ENCODE measurements at places on chromosomes 2 and 18. TPM values are rescaled to one million over a fixed set of nuclear protein-coding genes. Genes with fewer than 3 reads are reported as not detected.

RIT2 gene
- total RNA-seq = not detected

LHCGR gene
- total RNA-seq = not detected

LIPG gene
- total RNA-seq = 0.88 TPM

LRATD1 gene
- total RNA-seq = not detected

AAK1 gene
- total RNA-seq = 89.2 TPM

SIX3 gene
- not detected for total RNA-seq

SERPINB11 gene
- total RNA-seq = not detected

UGGT1 gene
- 65.2 TPM for total RNA-seq

RGPD4 gene
- total RNA-seq = not detected

RAX gene
- not detected for total RNA-seq

GRCh38 chr2:215452725-215453124 is 16.9 kb upstream of the FN1 start:
- H3K36me3 ChIP-seq = no peaks in the 10 kb centered on the region
- H3K27me3 ChIP-seq = peaks cover 24% of the 10 kb centered on the region
- no peak overlapping the region for H3K4me3 ChIP-seq
- H3K27ac ChIP-seq = no peak overlapping the region

- H3K4me3 ChIP-seq = no peak overlapping the region
- H3K36me3 ChIP-seq = peaks cover 53% of the 10 kb centered on the region
- H3K4me1 ChIP-seq = peaks cover 49% of the 10 kb centered on the region
- no peak for DNase-seq
- H3K27ac ChIP-seq = peak overlapping the region; percentile 0
- H3K27me3 ChIP-seq = no peaks in the 10 kb centered on the region
These were observed 127.9 kb downstream of the ANKRD44 start for GRCh38 chr2:197182668-197183067.

- no peaks in the 10 kb centered on the region for H3K4me1 ChIP-seq
- H3K27ac ChIP-seq = no peak overlapping the region
- DNase-seq = no peak
- peaks cover 22% of the 10 kb centered on the region for H3K27me3 ChIP-seq
- no peak overlapping the region for H3K4me3 ChIP-seq
These were observed 12.7 kb upstream of the DES start for GRCh38 chr2:219405451-219405850.

DNA sequence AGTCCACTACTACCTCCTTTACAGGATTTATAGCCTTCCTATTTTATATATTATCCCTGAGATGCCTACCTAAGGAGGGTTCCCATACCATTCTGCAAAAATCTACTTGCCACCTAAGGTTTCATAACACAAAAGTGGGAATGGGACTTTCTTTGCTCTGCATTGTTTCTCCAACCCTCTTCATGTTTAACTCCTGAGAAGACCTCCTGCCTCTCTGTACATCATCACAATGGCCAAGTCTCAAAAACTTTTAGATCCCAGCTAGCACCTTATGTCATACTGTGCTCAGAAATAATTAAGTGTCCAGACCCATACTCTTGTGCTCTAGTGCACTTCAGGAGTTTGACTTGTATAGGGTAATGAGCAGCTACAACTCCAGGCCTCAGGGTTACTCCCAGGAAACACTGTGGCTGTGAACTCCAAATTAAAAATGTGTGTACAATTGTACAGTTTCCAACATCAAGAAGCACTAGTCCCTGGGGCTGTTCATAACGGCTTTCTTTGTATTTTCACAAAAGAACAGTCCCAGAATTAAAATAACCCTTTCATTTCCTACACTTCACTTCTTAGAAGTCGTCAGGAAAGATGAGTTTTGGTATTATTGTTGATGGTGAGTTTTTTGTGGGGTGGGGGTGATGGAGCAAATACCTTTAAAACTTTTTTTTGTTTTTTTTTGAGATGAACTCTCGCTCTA is 39.4 kb downstream of the METAP1D start:
- no peak overlapping the region for H3K4me3 ChIP-seq
- H3K27ac ChIP-seq = no peak overlapping the region

GRCh38 chr2:29014331-29014730 is 33.2 kb downstream of the TOGARAM2 start:
- H3K4me1 ChIP-seq = peaks cover 65% of the 10 kb centered on the region
- no peak for DNase-seq
- peaks cover 2% of the 10 kb centered on the region for H3K36me3 ChIP-seq
- H3K27ac ChIP-seq = peak overlapping the region; percentile 99
- H3K27me3 ChIP-seq = peaks cover 2% of the 10 kb centered on the region

DNA sequence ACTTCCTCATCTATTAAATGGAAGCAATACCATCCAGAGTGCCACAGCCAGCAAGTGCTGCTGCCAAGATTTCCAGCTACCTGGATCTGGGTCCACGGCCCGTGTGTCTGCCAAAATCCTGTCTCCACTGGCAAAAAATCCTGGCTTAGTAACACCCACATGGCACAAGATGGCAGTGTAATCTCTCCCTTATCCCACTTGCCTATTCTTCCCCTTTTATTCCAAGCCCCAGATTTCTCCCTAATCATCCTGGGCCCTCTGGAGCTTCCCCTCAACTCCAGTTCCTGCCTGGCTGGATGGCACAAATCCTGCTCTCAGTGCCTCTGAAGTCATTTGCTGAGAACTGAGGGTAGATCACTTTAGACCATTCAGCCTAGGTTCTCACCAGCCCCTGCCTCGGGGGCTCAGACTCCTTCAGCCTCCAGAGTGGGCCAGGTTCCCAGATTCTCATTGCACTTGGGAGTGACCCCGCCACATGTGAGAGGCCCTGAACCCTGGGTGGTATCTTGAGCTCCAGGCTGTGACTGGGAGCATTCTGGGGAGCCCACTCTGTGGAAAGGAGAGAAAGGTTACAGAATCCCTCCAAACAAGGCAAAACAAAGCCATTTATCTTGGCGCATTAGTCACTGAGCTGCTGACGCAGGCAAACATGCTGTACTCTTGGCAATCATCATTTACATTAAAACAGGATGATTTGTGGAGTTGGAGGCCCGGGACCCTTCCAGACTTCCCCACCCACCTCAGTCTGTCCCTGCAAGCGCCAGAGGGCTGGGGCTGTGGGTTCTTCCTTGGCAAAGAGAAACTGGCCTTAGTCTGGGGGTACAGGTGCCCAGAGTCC is 325.8 kb downstream of the DYSF start:
- no peak overlapping the region for H3K27ac ChIP-seq
- no peaks in the 10 kb centered on the region for H3K4me1 ChIP-seq
- no peak for DNase-seq

GRCh38 chr2:186576614-186577013 is 13.2 kb upstream of the ITGAV start:
- no peaks in the 10 kb centered on the region for H3K4me1 ChIP-seq
- H3K27ac ChIP-seq = no peak overlapping the region
- H3K27me3 ChIP-seq = peaks cover 2% of the 10 kb centered on the region
- DNase-seq = no peak
- no peak overlapping the region for H3K4me3 ChIP-seq

GRCh38 chr18:78518805-78519204 is 460.8 kb upstream of the SALL3 start:
- no peaks in the 10 kb centered on the region for H3K36me3 ChIP-seq
- H3K27ac ChIP-seq = no peak overlapping the region
- no peaks in the 10 kb centered on the region for H3K27me3 ChIP-seq
